GDM1 (cell line): ENCODE measurements at places on chromosomes 13 and 19.

- DNase-seq: no peak
These were observed 15.7 kb downstream of the ZNF808 start for GRCh38 chr19:52542984-52543664.

DNA sequence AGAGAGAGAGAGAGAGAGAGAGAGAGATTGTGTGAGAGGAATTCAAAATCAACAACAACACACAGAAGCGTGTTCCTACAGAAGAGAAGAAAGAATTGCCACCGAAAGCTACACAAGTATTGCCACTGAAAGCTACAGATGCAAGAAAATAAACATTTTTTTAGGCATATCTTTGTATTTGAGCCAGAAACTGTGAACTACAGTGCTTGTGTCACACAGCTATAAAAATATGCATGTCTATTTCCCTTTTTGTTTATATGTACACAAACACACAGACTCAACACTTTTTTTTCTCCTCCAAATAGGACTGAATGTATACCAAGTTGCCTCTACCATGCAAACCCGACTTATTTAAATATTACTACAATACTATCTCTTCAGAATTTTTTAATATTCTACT lies 290.4 kb downstream of the SLITRK5 start:
- DNase-seq: no peak

- DNase-seq: no peak
These were observed 1.4 kb downstream of the FZR1 start for GRCh38 chr19:3507371-3508120.

- DNase-seq: no peak
These were observed 93.0 kb downstream of the SLC7A1 start for GRCh38 chr13:29502391-29503008.

DNA sequence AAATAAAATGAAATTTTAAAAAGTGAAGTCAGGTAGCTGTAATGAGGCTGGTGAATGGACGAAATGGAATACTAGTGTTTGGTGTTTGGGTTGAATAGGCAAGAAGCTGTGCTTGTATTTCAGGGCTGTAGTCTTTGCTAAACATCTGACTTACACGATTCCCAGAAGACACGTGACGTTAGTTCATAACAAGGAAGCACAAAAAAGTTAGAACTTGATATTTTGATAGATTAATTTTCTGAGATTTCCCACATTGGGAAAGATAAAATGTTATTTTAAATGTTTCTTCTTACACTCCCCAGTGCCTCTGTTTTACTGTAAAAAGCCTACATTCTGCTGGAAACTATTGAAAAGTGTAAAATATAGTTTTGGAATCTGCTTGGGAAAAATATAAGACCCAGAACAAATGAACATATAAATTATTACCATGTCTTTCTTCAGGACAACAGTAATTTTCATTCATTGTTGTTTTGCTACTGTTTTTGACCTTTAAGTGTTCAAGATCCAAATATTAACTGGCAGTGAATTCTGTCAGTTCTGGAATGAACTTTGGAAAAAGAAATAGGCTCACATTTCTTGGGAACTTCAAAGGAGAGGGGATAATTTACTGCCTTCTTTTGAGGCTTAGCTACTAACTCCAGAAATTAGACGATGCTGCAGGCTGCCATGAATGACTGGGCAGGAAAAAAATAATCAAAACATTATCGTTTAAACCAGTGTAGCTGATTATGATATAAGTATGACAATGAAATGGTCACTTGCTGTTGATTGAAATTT lies 241.3 kb downstream of the SLITRK6 start:
- DNase-seq: no peak

- no peak for DNase-seq
These were observed 7.1 kb upstream of the EML2 start for GRCh38 chr19:45646345-45646698.

DNA sequence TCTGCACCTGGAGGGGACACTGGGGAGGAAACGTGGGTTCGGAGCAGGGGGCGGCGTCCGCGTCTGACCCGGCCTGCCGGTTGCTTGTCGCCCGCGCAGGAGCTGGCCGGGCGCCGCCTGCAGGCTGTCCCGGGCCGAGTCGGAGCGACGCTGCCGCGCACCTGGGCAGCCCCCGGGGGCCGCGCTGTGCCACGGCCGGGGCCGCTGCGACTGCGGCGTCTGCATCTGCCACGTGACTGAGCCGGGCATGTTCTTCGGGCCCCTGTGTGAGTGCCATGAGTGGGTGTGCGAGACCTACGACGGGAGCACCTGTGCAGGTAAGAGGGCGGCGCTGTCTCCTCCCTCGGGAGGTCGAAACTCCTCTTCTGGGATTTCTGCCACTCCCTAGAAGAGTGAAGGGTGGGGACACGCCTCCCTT lies 1.3 kb downstream of the ITGBL1 start:
- DNase-seq: no peak

DNA sequence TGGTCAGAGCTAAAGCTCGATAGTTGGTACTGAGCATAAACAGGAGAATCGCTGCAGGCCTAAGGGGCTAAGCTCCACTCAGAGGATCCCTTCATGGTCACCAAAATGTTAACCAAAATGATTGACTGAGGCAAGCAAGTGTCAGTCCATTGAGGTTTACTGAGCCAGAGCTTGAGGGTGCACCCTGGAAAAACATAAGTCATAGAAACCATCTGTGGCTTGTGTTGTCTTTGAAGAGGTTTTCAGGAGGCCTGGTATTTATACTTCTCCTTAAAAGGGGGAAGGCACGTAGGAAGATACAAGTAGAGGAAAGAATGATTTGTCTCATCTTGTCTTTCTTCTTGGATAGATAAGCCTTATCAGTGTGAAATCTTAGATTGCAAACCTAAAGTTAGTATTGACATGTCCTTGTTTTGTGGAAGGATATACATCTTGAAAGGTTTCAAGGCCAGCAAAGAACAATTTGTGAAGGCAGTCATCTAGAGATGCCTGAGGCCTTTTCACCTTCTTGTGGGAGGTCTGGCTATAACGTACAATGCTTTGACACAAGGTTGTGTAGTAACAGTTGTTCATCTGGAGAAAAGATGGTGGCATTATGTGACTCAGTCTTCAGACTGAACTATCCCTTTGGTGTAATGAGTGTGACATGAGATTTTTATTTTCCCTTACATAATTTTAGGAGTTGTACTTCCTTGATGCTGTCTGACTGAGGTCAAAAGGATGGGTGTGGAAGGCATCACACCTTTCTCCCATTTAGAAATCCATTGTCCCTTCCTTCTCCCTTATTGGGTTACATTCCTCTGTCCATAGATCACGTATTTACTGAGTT lies 14.7 kb upstream of the CEACAM6 start:
- DNase-seq: no peak

DNA sequence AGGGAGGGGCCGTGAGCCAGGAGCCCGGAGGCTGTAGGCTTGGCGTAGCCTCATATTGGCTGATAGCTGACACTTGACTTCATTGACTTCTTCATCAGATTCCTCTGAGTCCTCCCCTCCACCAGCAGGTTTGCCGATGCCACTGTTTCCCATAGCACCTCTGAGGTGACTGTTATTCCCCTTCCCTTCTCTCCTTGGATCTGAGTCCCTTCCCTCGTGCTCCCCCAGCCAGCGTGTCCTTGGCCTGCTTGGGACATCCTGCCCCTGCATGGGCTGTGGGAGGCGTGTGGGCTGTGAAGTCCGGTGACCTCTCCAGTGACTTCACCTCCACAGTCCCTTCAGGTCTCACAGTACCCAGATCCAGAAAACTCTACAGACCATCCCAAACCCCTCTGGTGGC lies 8.8 kb downstream of the PPP1R37 start:
- no peak for DNase-seq

DNA sequence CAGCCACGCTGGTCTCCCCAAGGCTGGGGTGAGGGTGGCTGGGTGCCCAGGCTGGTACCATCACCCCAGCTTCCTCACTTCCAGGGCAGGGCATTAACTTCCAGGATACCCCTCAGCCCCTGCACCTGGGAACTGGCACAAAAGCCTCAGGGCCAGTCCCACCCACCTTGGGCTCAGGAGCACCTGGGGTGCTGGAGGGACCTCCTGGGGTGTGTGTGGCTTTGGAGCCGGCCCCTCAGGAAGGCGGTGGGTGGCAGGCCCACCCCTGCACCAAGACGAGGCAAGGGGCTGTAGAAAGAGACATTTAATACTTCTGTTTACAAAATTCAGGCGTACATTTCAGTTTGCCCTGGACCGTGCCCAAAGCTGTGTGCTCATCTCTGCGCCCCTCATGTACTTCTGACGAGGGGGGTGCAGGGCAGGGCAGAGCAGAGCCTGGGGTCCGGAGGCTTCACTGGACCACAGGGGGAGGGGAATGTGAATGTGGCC lies 16.8 kb downstream of the MPND start:
- no peak for DNase-seq

DNA sequence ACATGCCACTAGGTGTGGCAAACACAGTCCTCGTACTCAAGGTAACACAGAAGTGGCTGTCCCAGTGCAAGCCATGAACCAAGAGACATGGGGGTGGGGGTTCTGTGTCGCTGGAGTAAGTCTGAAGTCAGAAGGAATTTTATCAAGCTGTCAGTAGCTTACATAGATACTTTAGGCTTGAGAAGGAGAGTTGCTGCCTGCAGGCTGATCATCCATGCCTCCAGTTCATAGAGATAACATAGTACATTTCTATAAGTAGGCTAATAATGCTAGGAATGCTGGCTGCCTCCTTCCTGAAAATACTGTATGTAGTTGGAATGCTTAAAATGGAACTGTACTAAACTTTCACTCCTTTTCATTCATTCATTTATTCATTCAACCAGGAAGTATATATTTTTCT lies 70.1 kb downstream of the CAB39L start:
- DNase-seq: no peak

- DNase-seq: no peak
These were observed 10.7 kb upstream of the KPTN start for GRCh38 chr19:47494729-47495128.

DNA sequence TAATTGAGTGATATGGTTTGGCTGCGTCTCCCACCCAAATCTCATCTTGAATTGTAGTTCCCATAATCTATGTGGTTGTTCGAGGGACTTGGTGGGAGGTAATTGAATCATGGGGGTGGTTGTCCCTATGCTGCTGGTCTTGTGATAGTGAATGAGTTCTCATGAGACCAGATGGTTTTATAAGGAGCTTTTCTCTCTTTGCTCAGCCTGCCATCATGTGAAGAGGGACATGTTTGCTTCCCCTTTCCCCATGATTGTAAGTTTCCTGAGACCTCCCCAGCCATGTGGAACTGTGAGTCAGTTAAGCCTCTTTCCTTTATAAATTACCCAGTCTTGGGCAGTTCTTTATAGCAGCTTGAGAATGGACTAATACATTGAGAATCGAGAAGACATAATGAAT lies 480.1 kb downstream of the GPC5 start:
- no peak for DNase-seq

DNA sequence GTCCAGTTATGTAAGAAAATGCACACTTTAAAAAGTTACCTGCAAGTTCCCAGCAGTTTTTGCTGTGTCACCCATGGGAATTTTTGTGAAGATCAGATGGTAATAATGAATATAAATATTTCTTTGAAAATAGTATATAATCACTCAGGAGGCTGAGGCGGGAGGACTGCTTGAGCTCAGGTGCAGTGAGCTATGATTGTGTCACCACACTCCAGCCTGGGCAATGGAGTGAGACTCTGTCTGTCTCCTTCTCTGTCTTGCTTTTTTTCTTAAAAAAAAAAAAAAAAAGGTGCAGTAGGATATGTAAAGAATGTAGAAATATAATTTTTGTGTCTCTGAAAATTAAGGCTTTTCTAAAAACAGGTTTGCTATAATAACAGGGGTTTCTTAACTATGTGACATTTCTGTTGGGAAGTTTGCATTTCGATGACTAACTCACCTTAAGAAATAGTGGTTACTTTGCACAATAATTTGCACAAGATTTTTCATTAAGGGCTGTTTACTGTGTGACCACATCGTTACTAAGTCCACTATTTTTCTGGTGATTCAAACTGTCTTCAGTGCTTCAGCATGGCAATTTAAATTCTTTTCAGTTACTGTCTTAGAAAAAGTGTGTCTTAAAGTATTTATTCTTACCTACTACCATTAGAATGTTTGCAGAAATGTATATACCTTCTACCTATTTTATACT lies 37.3 kb downstream of the DNAJC3 start:
- DNase-seq: no peak
